ENCODE measurements at places on chromosomes 5 and 9. TPM values are rescaled to one million over a fixed set of nuclear protein-coding genes. Genes with fewer than 3 reads are reported as not detected.
A peak's percentile ranks its signal among the peaks of the same experiment; 100 is the strongest.

DNA sequence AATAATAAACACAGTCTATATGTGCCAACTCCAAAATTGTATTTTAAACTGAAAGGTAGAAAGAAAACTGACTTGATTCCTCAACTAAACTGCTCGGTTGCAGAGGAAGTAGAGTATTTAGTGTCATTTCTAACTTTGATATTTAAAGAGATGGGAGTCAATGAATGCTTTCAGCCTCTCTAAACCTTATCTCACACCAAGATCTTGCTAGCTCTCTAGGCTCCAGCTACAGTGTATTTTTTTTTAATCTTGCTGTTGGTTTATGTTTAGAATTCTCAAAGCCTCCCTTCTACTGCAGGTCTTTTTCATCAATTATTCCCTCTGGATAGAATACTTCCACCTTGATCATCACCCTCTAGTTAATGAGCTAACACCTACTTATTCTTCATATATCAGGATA lies 419.4 kb upstream of the ZNF462 start:
- no peak for DNase-seq

DNA sequence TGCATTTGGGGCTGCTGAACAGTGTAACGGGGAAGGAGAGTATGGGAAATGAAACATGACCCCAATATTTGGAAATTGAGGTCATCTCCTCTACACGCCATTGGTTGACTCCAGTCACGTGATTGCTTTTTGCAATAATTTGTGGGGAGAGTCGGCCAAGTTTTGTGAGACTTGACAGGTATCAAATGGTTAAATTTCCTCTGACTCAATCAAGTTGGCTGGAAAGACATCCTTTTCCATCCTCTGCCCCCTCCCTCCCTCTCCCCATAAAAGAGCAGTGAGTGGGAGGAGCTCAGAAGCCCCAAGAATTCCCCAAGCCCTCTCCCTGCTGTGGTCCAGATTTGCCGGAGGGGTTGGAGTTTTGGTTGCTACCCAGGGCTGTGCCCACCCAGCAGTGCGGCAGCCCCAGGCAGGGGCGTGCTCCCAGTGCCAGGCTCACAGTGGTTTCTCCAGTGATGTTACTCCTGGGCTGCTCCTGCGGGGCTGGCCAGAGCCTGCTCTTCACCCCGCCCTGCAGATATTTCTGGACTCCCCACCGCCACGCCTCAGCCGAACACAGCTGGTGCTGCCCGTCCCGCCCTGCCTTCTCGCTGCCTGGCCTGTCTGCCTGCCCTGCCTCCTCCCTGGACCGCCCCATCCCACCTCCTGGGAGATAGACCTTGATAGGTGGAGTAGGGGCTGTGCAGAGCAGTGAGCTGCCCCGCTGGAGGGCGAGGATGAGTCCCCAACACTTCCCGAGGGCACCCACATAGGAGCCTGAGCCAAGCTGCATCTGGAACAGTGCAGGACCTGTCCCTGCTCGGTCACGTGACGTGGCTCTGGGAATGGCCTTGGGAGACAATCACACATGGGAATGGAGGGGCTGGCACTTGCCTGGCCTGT lies 3.4 kb downstream of the COL5A1 start:
- no peak for DNase-seq

GRCh38 chr5:181186986-181187499 lies 18.0 kb downstream of the TRIM7 start:
- DNase-seq, result no peak

- DNase-seq, result no peak
Measured at GRCh38 chr5:65943771-65944170, 17.4 kb downstream of the ERBIN start.

GRCh38 chr9:81626511-81626910 lies 62.8 kb downstream of the TLE1 start:
- peak; percentile 59 for DNase-seq

DNA sequence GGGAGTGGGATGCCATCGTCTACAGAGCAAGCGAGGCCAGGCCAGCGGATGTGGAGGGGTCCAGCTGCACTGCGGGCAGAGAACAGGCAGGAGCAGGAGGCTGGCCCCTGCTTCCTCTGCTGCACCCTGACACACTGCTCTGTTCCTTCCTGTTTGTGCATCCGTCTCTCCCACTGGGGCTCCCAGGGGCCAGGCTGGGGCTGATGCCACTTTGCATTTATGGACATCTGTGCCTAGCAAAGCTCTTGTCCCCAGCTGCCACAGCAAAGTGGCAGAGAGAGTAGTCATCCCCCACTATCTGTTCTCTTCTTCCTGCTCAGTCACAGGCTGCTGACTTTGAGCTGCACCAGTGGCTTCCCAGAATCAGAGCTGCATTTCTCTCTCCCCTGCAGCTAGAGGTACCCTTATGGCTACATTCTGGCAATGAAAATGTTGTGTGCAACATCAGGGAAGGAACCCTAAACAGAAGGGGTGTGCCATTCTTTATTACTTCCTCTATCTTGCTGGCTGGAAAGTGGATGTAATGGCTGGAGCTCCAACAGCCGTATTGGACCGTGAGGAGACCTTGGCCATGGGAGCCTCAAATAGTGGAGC lies 4.2 kb upstream of the NINJ1 start:
- no peak for DNase-seq

GRCh38 chr5:54632131-54632701 lies 114.7 kb downstream of the SNX18 start:
- no peak for DNase-seq

GRCh38 chr5:1493413-1493812 lies 30.3 kb downstream of the LPCAT1 start:
- no peak for DNase-seq

DNA sequence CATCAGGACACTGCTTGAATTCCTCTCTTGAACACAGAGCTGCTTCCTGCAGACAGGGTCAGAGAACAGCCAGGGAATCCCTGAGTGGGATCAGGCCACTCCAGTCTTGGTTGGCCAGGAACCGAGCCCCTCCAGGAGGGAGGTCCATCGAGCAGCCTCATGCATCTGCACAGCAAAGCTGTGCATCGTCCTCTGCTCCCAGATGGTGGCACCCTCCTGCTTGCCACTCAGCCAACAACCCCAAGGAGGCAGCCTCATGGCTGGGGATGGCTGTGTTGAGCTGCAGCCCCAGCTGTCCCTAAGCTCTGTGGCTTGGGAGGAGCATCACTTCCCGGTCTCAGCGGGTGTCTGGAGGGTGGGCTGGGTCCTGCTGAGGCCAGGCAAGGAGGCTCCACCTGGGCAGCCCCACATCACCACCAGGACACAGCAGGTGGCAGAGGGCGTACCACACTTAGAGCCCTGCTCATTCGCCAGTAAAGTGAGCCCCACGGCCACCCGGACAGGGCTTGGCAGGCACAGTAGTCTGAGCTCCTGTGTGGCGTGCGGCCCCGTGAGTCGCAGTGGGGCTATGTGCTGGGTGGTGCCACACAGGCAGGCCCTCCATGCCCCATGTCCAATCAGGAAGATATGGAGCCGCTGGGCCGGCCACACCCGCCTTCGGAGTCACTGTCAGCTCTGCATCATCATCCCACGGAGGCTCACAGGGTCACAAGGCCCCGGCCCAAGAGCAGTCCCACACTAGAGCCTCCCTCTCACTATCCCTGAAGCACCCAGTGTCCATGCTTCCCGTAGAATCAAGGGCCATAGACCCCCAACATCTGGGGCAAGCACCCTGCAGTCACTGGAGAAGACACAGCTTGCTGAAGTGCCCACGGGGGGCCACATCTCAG lies 11.9 kb downstream of the LPCAT1 start:
- DNase-seq, result no peak

DNA sequence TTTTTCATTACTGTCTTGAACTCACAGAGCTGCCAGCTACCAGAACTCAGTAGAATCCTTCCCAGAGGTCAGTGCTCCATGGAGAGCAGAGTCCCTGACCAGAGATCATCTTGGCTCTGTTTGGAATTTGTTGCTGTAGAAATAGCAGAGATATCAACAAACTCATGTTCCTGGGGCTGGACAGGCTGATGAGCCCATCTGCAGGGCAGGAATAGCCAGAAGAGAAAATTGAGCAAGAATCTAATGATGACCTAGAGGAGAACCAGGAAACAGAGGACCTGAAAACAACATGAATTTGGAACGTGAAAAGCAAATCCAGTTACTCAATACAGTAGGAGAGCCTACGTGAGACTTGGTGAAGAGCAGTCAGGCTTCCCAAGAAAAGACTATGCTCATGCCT lies 437.8 kb downstream of the PLK2 start:
- DNase-seq, result no peak

The SLC25A2 gene
- 0.29 TPM for total RNA-seq

The PCDHA10 gene
- 0.06 TPM for total RNA-seq

The MRPS2 gene
- total RNA-seq, result 117 TPM

The OR1J2 gene
- not detected for total RNA-seq

The LRRC19 gene
- total RNA-seq, result not detected
